ENCODE measurements at places on chromosomes 7 and 10.

- DNase-seq, result no peak
These were observed 392.9 kb downstream of the KCNMA1 start for GRCh38 chr10:77244746-77245145.

GRCh38 chr7:158279539-158280447, 307.8 kb downstream of the PTPRN2 start:
- DNase-seq, result no peak

- DNase-seq, result peak; percentile 40
These were observed at the start of gene ARPC1B for GRCh38 chr7:99374111-99375064. Gene ARPC1B (plus strand): TSS chr7:99374730. CDS start chr7:99385715, 10,985 bp downstream.

DNA sequence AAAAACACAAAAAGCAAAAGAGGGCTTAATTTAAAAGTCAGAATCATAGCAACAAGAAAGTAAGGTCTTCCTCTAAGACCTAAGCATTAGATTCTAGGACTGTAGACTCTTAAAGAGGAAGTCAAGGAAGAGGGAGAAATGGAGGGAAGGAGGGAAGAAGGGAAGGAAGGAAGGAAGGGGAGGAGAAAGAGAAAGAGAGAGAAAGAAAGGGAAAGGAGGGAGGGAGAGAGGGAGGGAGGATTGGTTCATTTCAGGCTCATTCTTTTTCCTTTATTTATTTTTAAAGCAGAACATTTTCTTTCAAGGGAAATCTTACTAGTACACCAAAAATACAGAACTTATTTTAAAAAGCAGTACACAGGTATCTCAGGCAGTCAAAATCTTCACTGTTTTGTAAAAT, 81.1 kb downstream of the DLG5 start:
- no peak for DNase-seq

DNA sequence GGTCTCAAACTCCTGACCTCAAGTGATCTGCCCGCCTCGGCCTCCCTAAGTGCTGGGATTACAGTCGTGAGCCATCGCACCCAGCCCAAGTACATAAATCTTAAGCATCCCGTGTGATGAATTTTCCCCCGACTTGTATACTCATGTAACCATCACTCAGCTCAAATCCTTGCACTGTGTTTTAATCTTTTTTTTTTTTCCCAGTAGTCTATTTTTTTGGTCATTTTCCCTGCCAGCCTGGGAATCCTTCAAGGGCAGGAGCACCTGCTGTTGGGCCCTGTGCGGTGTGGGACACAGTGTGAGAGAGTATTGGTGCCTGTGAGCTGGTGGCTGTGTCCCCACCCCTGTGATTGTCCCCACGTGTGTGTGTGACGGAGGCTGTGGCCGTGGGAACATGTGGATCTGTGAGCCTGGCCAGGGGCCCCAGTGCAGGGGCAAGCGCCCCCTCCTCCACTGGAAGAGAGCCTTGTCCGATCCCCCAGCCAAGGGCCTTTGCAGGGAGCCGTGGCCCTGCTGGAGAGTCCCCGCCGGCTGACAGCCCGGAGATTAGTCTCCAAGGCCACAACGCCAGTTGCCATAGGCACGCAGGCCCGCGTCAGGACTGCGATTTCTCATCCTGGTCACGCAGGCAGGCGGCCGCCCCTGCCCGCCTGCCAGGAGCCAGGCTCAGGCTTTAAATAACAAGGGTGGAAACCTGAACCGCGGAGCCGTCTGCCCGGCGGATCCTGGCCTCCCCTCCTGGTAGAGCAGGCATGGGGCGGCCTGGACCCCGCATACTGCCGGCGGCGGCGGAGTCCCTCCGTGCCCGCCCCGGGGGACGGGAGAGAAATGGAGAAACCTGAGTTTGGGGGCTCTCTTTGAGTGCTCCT, 26.5 kb downstream of the GTF2IRD1 start:
- DNase-seq, result peak; percentile 71

GRCh38 chr7:96287559-96287958, 34.3 kb downstream of the SLC25A13 start:
- no peak for DNase-seq

DNA sequence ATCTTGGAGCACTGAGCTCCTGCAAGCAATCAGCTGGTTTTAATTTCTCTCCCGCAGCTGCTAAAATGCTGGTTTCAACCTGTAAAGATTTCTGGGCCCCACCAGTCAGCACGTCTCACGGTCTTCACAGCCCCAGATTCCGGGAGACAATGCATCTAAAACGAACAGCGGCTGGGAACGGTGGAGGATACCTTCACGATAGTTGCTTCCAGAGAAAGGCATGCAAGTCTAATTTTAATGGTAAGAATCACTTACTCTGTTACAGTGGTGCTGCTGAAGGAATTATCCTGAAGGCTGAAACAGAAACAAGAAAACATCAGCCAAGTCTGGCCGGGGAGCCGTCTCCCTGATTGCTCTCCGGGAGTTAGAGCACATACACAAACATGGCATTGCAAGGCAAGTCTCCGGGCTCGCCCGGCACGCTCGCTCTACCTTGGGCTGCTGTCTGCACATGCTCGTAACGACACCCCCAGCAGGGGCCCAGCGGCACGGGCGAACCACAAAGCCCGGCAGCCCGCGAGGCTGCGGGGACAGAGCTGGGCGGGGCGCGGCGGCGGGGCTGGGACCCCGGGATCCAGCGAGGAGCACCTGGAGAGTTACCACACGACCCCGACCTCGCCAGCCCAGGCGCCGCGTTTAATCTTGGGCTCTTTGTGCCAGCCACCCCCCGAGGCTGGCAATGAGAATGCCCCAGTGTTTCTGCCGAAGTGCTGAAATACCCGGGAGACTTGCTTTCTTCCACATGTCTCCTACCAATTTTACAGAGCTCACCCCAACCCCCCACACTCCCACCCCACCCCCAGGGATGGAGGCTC, at the start of gene FAM13C:
FAM13C (minus strand) TSS at position 406 of the 815 bp plus-strand sequence; CDS start at position 317, 89 bp downstream.
- DNase-seq, result peak; percentile 59

DNA sequence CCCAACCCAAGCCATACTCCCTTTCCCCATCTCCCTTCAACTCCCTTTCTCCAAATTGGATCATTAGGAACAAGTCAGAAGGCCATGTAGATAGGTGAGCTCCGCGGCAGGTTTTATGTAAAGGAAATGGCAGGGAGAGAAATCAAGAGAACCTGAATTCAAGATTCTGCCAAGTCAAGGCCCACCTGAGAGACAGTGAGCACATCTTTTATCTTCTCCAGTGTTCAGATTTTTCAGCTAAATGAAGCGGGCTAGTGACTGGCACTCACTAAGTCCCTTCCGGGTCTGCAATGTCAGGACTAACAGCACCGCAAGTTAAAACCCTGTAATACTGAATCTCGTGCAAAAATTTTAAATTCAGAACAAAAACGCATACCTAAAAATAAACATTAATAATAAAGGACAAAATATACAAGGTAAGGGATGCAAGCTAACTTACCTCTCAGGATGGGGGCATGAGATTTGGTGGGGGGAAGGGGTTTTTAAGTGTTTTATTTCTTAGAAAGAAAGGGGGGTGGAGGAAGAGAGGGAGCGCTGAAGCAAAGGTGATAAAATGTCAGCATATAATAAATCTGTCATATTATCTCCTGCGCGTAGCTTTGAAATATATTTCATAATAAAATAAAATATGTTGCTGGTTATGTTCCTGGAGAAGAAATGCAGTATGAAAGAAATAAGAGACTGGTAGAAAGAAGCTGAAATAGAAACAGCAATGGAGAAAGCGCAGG, 17.6 kb downstream of the TCAF1 start:
- no peak for DNase-seq

GRCh38 chr10:25113191-25114035, 61.4 kb upstream of the GPR158 start:
- peak; percentile 55 for DNase-seq
